ENCODE measurements at places on chromosomes 7 and 10.

- peak; percentile 93 for DNase-seq
Observed at GRCh38 chr7:140696024-140696679, 356 bp upstream of the NDUFB2 start.

DNA sequence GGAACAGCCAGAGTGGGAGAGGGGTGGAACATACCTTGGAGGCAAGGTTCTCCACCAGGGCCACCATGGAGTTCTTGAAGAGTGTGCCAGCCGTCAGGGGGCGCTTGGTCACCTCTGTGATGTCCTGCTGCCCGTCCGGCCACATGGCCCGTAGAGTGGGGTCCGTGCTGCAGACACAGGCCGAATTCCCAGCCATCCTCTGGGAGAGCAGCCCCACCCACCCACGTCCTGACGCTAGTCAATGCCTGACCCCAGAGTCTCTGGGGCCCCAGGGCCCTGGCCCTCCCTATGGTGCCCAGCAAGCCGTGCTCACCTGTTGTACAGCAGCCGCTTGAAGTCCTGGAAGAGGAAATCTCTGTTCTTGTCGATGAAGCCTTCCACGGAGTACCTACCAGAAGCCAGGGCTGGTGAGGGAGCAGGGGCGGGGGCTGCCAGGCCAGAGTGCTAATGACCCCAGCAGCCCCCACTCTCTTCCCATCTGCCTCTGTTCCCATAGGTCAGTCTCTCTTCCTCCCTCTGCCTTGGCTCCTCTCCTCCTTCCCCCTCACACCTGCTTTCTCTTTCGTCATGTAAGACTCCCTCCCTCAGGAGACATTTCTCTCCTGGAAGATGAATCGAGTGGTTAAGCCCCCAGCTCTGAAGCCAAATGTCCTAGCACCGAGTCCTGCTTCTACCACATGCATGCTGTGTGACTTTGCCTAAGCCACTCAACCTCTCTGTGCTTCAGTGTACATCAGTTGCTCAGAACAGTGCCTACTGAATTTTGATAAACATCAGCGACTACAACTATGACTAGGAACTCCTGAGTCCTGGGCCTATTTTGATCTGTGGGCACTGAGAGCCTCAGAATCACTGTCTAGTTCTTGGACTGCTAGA lies 11.0 kb downstream of the MYO1G start:
- DNase-seq, result no peak

GRCh38 chr10:19412531-19412930 lies 363.9 kb downstream of the MALRD1 start:
- DNase-seq, result peak; percentile 48

- no peak for DNase-seq
Observed at GRCh38 chr10:131978851-131979250, 2.9 kb downstream of the BNIP3 start.

- DNase-seq, result peak; percentile 91
Observed at GRCh38 chr7:30168835-30169573, 34.2 kb downstream of the MTURN start.

DNA sequence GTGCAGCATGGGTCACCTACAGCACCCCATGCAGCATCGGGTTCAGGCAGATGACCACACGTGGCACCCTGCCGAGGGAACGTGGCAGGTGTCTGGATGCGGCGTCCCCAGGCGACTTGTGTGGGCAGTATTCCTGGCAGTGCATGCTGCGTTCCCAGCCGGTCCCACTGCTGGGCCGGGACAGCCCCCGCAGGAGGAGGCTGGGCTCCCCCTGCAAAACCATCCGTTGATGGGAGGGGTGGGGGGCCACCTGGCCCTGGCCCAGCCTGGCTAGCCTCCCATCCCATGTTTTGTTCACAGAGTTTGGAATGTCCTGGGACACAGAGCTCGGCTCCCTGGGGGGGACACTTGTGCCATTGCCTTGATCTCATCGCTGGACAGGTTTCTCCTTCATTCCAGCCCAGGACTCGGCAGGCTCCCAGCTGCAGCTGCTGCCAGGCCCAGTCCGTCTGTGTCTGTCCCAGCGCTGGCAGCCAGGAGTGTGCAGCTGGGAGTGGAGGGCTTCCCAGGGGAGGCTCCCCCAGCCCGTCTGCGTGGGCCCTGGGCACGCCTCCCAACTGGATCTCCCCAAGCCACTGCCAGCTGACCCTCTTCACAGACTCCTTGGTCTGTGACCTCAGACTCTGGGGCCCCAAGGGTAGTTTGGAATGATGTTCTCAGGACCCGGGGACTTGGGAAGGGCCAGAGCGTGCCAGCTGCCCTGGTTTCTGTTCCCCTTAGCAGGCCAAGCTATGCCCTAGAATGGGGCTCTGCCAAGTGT lies 32.6 kb downstream of the TMEM270 start:
- DNase-seq, result no peak

- no peak for DNase-seq
Observed at GRCh38 chr10:79058899-79059841, 9.6 kb upstream of the ZMIZ1 start.

DNA sequence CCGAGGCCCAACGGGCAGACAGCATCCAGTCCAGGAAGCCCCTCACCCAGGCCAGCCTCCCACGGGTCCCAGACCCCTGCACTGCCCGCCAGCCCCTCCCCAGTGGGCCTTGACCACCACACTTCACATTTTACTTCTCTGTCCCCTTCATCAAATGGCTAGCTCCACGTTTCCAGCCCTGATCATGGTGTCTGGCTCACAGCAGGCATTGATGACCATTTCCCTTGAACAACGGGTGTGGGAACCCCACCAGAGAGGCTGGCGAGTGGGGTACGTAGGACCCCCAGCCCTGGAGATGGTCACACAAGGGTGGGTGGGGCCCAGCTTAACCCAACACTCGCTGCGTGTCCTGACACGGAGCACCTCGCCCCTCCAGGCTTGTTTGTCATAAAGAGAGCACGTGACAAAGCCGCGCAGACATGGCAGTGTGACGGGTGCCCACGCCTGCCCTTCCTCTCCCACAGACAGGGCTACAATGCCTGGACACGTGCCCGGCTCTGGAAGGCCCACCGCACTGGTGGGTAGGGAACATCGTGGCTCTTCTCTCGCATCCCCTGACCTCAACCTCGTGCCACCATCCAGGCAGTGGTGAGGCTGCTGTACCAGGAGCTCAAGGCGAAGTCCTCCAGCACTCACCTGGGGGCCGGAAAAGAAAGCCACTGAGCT lies 267.7 kb downstream of the MAD1L1 start:
- DNase-seq, result no peak

DNA sequence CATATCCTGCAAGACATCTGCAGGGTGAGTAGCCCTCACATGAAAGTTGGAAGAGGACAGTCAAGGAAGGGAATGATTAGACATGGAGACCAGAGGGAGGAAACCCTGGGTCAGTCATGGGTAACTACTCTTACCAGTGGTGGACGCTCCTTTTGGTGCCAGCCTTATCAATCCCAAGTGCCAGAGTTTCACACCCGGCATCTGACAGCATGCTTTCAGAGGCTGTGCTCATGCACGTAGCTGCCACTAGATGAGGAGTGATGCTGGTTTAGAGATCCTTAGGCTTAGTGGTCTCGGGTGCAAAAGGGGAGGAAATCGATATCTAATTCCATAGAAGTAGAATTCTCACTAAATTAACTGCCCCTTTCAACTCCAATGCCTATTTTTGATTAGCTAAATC lies 100.8 kb downstream of the PLCE1 start:
- no peak for DNase-seq

GRCh38 chr10:29265210-29265768 lies 23.6 kb upstream of the LYZL1 start:
- no peak for DNase-seq

- no peak for DNase-seq
Observed at GRCh38 chr7:138876326-138876725, 78.3 kb upstream of the ATP6V0A4 start.

Measured in kidney tubule cell (primary cell).